NCI-H2171 (cell line): ENCODE measurements at places on chromosomes 11 and 22.
A peak's percentile ranks its signal among the peaks of the same experiment; 100 is the strongest.

- no peak for DNase-seq
Observed at GRCh38 chr11:27912916-27913315, 195.0 kb downstream of the KIF18A start.

GRCh38 chr11:111725621-111726020 is 40.6 kb downstream of the PPP2R1B start:
- no peak for DNase-seq

- DNase-seq = peak; percentile 74
Observed at GRCh38 chr22:28029201-28029948, 110.3 kb upstream of the PITPNB start.

DNA sequence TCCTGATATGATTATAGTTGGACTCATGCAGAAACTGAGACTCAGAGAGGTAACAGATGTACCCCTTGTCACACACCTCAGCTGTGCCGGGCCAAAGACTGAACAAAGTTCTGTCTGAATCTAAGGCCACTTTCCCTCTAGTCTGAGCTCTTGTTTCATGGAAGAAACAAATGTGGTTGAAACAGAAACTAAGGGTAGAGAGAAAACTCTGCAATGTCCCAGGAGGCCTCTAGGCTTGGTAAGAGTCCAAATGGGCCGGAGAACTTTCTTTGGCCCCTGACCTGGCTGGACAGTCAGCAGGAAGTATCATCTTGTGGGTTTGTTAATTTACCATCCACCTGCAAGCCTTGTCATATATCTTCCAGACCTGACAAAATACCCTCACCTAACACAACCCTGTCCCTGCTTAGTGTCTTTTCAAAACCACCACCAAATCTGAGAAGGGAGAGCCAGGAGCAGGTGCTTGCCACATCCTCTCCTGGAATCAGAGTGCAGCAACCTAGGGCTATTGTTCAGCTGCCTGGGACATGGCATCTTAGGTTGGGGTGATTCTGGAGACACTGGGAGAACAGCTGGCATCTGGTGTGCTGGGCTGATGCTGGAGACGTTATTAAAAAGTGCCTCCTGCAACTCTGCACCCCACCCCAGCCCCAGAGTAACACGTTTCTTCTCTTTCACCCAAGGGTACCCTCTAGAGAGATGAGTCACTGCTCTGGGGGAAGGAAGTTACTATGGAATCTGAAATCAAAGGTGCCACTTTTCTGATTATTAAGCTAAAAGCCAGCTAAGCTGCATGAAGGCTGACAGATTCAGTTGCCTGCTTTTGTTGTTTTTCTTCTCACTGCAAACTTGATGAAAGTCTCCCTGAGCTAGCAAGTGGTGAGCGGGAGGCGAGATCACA is 126.3 kb upstream of the TIMP3 start:
- DNase-seq = no peak

DNA sequence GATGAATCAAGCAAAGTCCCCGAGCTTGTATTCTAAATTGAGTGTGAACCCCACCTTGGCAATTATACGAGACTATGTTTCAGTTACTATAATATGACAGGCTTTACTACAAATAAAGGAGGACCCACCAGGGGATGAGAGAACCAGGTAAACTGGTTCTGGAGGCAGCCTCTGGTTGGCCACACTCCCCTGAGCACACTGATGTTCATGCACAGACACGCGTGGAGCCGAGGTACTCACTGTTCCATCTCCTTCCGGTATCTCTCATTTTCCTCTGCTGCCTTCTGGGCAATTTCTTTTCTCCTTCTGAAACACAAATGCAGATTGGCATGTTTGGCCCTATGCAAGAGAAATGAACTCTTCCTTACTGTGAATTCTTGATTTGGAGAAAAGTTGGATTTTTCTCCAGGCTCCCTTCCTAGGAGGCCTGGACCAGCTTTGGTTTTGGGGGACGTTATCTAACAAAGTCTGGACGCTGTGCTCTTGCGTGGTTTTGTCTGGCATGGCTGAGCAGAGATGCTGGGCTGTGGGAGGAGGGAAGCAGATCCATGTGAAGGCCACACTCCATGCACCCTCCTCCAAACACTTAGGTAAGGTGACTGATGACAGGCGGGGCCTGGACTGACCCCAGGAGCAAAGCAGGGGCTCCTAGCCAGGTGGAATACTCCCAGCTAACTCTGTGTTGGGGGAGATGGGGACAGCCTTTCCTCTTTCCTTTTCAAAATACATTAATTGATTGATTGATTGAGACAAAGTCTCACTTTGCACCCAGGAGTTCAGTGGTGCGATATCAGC is 22.9 kb downstream of the USH1C start:
- DNase-seq = no peak
